ENCODE measurements at places on chromosomes 11 and 22.

DNA sequence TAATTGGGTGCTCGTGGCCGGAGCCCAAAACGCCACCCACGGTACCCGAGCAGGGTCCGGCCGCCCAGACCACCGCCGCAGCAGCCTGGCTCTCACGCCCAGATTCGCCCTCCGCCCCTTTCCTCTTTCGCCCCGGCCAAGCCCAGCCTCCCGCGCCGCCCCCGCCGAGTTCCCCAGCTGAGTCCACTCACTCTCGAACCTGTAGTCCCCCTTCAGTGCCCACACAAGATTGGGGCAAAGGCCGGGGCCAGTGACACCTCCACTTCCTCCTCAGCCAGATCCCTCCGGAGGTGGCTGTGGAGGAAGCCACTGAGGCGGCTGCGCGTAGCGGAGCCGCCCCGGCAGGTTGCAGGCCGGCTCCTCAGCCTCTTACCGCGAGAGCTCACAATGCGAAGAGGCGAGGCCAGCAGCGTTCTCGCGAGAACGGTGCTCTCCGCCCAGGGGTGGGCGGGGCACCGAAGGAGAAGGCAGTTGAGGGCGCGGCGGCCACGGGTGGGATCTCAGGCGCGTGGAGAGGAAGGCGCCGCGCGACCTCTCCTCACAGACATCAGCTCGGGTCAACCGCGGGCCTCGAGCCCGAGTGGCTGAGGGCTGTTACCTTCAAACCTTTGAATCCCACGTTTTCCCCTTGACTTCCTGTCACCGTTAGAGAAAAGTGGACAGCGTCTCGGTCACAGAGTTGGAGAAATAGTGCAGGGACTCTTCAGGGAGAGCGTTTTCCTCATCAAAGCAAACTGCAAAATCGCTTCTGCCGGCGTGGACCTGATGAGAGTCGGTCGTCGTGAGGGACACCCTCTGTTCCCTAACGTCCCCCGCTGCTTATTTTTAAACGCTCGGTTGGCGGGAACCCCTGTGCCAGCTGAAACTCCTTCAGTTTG, at the start of gene BTBD10:
BTBD10 (minus strand) TSS at position 322 of the 878 bp plus-strand sequence. CDS start 18,098 bp downstream, outside the sequence.
- peak; percentile 96 for DNase-seq

DNA sequence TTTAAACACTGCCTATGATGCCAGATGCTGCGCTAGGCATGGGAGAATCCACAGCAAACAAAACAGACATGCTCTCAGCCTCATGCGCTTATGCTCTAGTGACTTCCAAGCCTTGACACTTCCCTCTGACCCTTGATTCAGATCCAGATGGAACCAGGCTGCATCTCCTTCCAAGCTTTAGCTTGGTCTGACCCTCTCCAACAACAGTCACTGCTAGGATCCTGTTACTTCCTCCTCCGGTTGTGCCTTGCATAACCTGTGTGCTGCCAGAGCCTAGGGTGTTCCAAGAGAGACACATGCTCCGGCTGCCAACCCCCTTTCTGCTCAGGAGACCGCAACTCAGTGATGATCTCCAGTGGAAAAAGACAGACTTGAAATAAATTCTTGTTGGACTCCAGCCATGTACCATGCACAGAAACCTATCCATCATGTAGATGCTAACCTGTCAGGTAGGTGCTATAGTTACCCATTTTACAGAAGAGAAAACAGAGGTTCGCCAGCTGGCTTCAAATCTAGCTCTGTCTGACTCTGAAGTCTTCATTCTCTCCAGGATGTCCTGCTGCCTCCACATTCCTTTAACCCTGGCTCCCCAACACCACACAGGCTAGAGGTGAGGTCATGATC, 136.3 kb upstream of the TEAD1 start:
- DNase-seq, result no peak

DNA sequence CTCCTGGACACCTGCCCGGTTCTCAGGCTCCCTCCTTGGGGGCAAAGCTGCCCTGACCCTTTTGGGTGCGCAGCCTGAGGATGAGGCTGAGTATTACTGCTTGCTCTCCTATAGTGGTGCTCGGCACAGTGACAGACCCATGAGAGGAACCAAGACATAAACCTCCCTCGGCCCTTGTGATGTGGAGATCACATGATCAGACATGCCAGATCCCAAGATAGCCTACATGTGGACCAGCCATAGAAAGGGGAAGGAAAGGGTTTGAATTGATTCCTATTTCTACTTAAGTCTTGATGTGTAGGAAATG, 125.3 kb downstream of the VPREB1 start:
- DNase-seq, result no peak

DNA sequence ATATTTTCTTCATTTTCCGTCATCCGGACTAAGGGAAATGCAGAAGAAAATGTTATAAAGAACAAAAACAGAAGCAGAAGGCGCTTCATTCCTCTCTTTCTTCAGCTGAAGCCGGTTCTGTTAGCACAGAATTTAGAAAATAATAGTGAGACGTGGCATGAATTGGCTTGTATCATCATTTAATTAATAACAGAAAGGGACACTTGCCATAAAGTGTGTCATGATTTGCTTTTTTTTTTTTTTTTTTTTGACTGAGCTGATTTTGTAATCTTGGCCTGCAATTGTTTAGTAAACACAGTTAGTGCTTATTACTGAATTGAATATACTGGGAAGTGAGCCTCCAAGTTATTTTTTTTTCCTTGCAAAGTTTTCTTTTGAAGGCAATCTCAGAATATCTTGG, at the start of gene MMP27:
MMP27 (minus strand) TSS at position 144 of the 400 bp plus-strand sequence; CDS start at position 89, 55 bp downstream.
- no peak for DNase-seq

DNA sequence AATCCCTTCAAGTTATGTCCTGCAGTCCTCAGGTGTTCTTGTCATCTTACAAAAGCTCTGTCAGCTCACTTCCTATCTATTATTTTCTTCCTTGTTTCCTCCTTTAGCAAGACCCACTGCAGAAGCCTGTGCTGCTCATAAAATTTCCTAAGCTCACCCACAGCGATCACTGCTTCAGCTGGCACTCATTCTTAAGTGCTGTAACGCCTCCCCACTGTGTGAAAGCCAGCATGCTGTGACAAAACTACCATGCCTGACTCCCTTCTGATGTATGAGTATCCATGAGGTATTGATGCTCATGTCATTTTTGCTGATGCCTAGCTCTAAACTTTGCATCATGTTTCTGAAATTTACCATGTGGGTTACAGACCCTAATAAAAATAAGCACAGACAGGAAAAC, 41.5 kb upstream of the CNTN5 start:
- no peak for DNase-seq
